Activated naive CD4-positive, alpha-beta T cell treated with anti-CD3 and anti-CD28 coated beads for 36 hours (primary cell): ENCODE measurements at places on chromosomes 6 and 20. TPM values are rescaled to one million over a fixed set of nuclear protein-coding genes. Genes with fewer than 3 reads are reported as not detected.

DNA sequence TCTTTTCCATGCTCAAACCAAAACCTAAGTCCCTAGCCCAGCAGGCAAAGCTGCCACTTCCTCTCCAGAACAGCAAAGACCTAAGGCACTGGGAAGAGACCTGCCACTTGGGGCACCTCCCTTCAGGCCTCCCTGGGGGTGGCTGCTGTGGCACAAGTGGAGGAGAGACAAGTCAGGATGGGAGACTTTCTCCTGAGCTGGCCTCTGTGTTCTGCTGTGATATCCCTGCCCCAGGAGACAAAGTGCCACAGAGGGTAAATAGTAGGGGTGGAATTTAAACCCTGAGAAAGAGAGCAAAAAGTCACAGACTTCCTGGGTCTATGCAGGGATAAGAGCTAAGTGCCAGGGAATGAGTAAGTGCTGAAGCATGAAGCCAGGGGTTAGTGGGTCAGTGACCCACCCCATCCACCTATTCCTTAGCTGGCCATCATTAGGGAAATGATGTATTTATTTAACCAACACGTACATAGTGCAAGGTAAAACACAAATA is 84.2 kb downstream of the MRPL14 start:
- DNase-seq = no peak

DNA sequence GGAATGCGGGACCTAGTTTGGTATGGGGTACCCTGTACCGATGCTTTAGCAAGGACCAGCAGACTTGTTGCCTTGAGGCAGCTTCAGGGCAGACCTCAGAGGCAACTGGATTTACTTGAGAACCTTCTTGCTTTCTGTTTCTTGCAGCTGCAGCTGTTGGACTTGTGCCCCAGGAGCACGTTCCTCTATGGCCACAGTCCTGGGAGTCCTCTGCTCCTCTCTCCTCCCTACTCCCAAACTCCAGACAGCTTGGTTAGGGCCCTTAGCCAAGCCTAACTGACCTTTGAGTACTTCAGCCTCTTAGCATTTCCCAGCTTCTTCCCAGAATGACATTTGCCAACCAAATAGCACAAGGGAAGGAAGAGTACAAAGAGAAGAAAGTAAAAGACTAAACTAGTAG is 34.7 kb downstream of the GHRH start:
- no peak for DNase-seq

- no peak for DNase-seq
These were observed 46.5 kb downstream of the FAM217A start for GRCh38 chr6:4032475-4032874.

DNA sequence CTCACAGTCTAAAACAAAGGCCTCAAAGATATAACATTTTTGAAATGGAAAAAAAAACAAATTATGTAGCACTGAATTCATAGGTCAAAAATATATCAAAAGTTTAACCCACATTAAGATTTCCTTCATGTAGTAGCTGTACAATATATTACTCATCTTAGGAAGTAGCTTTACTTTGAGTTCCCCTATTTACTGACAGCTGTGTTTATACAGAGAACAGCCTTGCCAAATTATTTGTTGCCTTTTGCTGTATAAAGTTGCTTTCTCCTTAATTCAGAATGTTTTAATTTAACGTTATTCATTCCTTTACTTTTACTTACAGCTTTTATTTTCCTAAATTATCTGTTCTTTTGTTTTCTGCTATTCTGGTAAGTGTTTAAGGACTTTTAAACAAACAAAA is 181.0 kb downstream of the COL12A1 start:
- DNase-seq = no peak

DNA sequence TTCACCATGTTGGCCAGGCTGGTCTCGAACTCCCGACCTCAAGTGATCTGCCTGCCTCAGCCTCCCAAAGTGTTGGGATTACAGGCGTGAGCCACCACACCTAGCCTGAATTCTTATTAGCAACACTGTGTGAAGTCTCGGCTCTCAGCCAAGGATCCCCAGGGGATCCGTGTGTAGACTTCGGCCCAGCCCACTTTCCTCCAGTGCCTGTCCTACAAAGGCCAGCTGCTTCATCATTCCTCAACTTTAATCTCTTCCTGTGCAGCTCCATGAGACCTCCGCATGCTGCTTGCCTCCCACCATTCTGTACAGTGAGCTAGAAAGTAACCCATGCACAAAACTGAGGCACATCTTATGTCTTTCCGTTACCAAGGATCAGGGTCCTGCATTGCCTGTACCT is 71.8 kb downstream of the SAMD3 start:
- no peak for DNase-seq

DNA sequence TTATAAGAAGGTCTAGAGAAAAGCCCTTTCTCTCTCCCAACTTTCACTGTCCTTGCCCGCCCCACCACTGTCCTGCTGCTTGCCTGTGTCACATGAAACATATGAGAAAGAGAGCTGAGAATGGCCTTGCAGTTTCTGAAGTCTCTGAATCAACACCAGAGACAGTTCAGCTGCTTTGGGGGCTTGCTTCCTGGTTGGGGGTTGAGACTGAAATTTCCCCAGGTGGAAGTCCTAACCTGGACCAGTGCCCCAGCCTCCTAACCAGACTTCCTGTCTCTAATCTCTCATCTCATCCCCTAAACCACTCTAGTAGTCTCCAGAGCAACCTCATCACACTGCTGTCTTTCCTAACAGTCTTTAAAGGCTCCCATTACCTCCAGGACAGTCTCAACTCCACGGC is 10.7 kb downstream of the TRAM2 start:
- no peak for DNase-seq

DNA sequence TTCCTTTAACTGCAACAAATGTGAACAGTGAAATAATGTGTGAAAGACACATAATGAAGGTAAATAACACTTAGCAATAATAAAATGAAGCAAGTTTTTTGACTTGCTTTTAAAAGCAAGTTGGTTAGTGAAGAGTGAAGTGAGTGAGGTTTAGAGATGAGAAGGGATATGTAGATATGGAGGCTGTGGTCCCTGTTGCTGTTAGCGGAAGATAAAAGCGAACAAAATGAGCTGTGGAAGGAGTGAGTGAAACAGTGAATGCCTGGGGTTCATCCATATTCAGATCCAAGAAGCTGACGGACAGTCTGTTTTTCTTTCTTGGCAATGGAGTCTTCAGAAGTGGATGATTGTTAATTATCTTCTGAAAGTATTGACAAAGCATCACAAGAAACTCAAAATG is 23.5 kb downstream of the ZBTB9 start:
- DNase-seq = no peak

DNA sequence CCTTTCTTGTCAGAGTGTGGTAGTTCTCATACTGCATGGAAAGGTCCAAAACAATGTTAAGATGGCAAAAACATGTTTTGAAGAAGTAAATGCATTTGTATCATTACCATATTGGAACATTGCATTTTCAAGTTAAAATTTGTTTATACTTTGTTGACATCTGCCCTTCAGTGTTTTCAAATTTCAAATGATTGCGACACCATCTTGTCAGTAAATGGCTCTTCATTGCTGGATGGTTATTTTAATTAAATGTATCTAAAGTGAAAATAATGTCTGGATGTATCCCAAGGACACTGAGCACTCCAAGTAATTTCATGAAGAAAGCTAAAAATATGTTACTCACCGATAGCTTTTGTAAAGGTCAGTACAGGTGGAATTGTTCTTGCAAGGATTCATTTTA is 761.6 kb downstream of the EYS start:
- DNase-seq = no peak

- DNase-seq = peak; percentile 68
These were observed 10.5 kb downstream of the SYTL3 start for GRCh38 chr6:158660333-158660754.

DNA sequence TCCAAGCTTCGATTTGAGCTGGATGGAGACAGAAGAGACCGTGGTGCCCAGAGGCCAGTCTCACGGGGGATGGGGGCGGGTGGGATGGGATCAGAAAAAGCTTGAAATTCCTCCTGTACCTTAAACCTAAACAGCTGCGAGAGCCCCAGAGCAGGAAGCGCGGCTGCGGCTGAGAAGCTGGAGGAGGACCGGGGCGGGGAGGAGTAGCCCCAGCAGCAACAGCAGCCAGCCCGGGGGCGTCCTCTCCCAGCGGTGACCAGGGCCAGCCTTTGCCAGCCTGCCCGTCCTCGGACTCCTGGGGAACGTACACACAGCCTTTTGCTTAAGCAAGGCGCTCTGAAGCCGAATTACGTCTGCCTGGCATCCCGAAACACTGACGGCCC is 17.4 kb upstream of the PRDM13 start:
- no peak for DNase-seq

DNA sequence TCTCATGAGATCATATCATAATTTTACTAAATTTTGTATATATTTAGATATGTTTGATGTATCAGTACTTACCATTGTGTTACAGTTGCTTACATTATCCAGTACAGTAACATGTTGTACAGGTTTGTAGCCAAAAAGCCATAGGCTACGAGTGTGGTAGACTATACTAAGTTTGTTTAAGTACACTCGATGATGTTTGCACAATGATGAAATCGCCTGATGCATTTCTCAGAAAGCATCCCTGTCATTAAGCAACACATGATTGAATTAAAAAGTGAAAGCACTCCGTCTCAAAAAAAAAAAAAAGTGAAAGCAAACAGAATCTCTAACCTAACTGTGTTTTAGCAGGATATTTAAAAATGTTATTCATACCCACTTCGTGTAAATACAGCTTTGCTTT is 104.9 kb upstream of the TFAP2D start:
- DNase-seq = no peak

GRCh38 chr6:5181510-5182317 is 79.0 kb downstream of the LYRM4 start:
- DNase-seq = no peak

GRCh38 chr6:97841763-97842162 is 558.7 kb upstream of the MMS22L start:
- DNase-seq = no peak

GRCh38 chr6:90266905-90267621 is 29.6 kb downstream of the BACH2 start:
- peak; percentile 78 for DNase-seq

DNA sequence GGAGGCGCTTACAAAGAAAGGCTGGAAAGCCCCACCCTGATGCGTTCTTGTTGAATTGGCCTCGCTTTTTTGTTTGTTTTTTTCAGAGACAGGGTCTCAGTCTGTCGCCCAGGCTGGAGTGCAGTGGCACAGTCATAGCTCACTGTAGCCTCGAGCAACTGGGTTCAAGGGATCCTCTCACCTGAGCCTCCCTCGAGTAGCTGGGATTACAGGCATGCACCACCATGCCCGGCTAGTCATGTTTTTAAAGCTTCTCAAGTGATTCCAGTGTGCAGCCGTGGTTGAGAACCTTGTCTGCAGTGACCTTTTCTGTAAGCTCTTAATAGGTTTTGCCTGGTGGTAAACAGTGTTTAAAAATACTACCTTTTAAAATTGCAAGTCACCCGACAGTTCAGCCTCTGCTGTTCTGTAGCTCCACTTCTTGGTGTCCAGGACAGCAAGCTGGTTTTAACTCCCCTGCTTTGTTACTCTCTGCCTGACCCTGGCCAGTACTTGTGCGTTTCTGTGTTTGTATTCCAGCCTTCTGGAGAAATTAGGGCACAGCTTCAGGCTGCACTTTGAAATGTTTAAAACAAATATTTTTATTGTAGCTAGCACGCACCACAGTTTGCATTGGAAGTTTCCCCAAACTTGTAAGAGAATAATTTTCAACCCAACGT is 54.4 kb downstream of the KDM1B start:
- DNase-seq = no peak

GRCh38 chr6:148303616-148304015 is 39.0 kb upstream of the SASH1 start:
- no peak for DNase-seq

GRCh38 chr20:9021699-9022098 is 47.2 kb upstream of the PLCB4 start:
- DNase-seq = no peak

GRCh38 chr6:17178754-17179529 is 77.1 kb downstream of the STMND1 start:
- no peak for DNase-seq

- no peak for DNase-seq
These were observed 5.2 kb downstream of the TFAP2C start for GRCh38 chr20:56634307-56634706.

DNA sequence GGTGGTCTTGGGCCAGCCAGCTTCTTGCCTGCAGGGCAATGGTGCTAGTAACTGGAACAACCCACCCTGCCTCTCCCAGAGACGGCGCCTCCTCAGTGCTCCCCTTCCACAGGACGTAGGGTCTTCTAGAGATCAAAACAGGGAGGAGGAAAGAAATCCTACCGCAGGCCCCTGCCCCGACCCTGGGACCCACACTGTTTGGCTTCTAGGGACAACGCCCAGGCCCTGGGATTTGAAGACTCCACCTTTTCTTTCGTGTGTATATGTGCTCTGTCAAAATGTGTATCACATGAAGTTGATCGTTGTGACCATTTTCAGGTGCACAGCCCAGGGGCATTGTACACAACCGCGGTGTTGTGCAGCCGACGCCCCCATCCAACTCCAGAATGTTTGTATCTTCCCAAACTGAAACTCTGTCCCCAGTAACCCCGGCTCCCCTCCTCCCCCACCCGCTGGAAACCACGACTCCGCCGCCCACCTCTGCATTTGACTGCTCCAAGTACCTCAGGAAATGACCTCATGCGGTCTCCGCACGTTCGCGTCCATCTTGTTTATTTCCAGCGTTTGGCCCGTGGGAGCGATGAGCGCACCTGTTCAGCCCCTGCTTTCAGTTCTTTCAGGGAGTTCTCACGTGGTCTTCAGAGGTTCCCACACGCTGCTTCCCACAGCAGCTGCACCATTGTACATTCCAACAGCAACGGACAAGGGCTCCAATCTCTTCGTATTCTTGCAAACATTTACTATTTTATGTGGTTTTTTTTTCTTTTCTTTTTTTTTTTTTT is 3.4 kb upstream of the BHLHE23 start:
- peak; percentile 80 for DNase-seq

The OR2J3 gene
- total RNA-seq = not detected

The HAO1 gene
- not detected for total RNA-seq

The BIRC7 gene
- total RNA-seq = not detected

The GNRH2 gene
- total RNA-seq = not detected

The NOP56 gene
- 385 TPM for total RNA-seq

The PBOV1 gene
- total RNA-seq = not detected

The CDSN gene
- total RNA-seq = not detected

The CLPSL1 gene
- total RNA-seq = not detected

The VNN1 gene
- total RNA-seq = not detected

The DCDC2 gene
- not detected for total RNA-seq

The CMTR1 gene
- 71.3 TPM for total RNA-seq

The OVOL2 gene
- not detected for total RNA-seq
